ENCODE measurements at places on chromosomes 3 and 15. TPM values are rescaled to one million over a fixed set of nuclear protein-coding genes. Genes with fewer than 3 reads are reported as not detected.

DNA sequence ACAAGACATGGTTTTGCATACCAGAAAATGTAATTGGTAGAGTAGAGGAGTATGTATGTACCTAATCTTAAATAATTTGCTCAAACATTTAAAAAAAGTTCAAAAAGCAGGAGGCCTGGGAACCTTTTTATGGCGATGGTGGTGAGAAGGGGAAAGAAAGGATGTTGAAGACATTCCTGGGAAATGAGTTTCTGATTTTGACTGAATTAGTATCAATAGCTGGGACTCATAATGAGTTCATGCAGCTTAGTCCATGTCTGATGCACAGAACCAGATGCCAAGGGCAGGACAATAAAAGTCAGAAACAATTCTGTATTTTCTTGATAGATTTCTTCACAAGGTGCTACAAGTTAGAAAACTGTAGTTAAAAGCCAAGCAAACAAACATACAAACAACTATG, 395.3 kb downstream of the GAP43 start:
- no peak for DNase-seq

- DNase-seq = no peak
Observed at GRCh38 chr3:34363881-34364280, 565.5 kb downstream of the PDCD6IP start.

DNA sequence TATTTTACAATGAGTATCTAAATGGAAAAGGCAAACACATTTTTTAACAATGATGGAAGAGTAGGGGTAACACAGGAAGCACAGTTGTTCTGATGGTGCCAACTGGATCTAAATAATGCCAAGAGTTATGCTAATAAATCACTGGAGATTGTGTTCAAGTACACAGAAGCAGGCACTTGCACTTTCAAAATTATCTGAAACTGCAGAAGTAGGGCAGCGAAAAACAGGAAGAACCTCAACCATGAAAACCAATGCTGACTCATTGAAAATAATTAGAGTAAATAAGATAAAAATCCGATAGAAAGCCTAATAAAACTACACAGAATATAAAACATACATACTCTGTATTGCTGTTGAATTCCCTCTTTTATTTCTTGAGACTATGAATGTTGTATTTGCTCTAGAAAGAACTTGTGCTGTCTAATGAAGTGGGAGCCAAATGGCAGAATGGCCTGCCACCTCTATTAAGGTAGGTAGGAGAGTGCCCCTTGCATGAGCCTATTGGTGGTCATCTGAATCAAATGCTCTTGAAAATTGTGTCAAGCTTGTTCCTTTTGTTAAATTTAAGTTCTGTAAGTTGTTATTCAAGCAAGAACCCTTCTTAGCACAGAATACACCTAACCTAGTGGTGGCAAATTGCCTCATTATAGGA, 93.7 kb downstream of the ABI3BP start:
- DNase-seq = no peak

DNA sequence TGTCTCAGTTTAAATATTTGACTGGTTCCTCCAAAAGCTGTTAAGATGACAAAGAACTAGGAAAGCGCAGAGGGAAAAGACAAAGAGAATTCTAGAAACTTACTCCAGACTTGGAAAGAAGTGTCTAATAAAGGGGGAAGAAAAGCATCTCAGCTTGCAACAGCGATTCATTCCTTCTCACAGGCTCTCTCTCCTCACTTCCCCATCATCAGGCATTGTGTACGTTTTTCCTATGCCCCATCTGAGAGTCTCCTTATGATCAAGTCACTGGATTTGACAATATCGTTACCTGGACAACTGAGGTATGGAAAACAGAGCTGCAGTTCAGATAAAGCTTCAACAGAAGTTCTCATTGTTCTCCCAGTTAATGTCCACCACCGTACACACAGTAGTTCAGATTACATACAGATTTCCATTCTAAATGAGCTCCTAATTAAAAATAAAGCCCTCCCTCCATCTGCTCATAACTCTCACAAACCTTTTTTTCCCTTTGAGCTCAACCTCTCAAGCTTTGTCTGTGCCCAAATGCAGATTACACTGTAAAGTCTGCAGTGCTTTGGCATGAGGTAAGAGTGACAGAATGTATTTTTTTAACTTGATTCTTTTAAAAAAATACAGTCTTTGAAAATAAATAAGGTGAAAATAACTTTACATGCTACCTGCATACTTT, 254.4 kb upstream of the THBS1 start:
- no peak for DNase-seq

GRCh38 chr3:167958141-167958540, 137.6 kb downstream of the GOLIM4 start:
- no peak for DNase-seq

GRCh38 chr3:46386205-46386604, 15.5 kb downstream of the CCR5 start:
- no peak for DNase-seq

DNA sequence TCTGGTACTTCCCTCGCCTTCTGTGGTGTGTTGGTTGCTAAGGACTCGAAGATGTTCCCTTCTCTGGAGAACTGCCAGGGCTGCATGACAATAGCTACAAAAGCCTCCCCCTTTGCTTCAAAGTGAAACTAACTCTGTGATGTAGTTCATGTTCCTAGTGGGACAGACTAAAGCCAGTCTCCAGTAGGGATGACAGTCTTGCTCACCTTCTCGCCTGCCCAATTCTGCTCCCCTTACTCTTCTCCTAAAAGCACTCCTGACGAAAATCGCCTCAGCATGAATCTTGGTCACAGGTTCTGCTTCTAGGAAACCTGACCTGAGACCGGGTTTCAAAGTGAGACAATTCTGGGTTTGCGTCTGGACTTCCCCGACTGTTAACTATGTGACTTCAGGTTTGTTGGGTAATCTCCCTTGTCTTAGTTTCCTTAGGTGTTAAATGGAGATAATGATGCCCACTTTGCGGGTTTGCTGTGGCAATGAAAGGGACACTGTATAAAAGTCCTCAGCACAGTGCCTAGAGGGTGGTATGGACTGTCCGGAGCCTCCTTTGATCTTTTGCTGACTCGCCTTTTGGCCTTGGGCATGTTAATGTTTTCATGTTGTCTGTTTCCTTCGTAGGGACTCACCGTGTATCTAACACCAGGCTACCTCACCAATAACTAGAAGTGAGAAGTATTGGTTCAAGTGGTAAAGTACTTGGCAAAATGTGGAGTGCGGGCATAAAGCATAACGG, 24.9 kb upstream of the THRB start:
- DNase-seq = no peak

DNA sequence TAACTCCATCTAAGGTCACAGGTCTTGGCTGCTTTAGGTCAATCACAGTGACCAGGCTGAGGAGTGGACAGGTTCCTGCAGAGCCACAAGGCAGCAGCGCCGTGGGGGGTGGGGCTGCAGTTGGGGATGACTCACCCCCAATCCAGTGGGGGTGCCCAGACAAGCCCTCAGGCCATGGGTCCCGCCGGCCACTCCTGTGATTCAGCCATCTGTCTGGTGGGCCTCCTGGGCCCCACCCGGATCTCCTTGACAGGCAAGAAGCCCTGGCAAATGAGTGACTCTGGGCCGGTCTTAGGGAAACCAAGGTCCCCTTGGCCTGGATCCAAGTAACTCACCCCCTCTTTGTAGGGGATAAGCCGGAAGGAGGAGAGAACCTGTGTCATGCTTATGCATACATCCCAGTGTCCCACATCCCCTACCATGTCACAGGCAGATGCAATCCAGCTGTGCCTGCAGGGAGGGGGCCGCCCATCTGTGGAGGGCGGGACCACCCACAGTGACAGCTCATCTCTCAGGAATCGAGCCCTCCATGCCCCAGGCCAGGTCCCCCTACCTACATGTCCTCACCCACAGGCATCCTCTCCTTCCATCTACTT, 495 bp upstream of the COL7A1 start:
- DNase-seq = peak; percentile 78

- DNase-seq = no peak
Observed at GRCh38 chr3:65729555-65729954, 309.2 kb downstream of the MAGI1 start.

GRCh38 chr3:122977746-122978466, 49.7 kb downstream of the SEMA5B start:
- peak; percentile 87 for DNase-seq

DNA sequence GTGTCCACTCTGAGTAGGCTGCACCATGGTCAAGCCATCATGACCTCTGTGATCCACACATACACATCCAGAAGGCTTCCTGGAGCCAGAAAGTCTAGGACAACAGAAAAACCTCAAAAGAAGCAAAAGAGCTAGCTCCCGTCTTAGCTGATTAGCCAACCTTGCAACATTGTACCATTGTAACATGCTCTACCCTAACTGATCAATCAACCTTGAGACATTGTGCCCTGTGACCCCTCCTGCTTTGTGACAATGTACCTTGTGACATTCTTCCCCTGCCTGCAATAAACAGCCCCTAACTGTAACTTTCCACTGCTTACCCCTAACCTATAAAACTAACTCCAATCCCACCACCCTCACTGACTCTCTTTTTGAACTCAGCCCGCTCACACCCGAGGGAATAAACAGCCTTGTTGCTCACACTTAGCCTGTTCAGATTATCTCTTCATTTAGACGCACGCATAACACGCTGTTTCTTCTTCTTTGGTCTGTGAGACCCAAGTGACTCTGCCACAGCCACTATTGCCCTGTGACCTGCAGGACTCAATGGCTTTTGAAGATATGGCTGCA, 1104.6 kb downstream of the OTOL1 start:
- DNase-seq = no peak

GRCh38 chr3:15536856-15537255, 15.3 kb upstream of the COLQ start:
- DNase-seq = no peak

DNA sequence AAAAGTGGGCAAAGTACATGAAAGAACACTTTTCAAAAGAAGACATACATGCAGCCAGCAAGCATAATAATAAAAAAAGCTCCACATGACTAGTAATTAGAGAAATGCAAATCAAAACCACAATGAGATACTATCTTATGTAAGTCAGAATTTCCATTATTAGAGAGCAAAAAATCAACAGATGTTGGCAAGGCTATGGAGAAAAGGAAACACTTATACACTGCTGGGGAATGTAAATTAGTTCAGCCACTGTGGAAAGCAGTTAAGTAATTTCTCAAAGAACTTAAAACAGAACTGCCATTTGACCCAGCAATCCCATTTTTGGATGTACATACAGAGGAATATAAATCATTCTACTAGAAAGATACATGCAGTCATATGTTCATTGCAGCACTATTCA, 360.7 kb downstream of the NSUN3 start:
- no peak for DNase-seq

GRCh38 chr3:175486255-175486654, 627.1 kb downstream of the NAALADL2 start:
- no peak for DNase-seq

GRCh38 chr3:98826126-98826525, 63.0 kb downstream of the ST3GAL6 start:
- DNase-seq = no peak

- no peak for DNase-seq
Observed at GRCh38 chr15:90031231-90031791, 30.2 kb downstream of the ZNF710 start.

GRCh38 chr3:12369598-12369997, 80.7 kb downstream of the PPARG start:
- DNase-seq = no peak

DNA sequence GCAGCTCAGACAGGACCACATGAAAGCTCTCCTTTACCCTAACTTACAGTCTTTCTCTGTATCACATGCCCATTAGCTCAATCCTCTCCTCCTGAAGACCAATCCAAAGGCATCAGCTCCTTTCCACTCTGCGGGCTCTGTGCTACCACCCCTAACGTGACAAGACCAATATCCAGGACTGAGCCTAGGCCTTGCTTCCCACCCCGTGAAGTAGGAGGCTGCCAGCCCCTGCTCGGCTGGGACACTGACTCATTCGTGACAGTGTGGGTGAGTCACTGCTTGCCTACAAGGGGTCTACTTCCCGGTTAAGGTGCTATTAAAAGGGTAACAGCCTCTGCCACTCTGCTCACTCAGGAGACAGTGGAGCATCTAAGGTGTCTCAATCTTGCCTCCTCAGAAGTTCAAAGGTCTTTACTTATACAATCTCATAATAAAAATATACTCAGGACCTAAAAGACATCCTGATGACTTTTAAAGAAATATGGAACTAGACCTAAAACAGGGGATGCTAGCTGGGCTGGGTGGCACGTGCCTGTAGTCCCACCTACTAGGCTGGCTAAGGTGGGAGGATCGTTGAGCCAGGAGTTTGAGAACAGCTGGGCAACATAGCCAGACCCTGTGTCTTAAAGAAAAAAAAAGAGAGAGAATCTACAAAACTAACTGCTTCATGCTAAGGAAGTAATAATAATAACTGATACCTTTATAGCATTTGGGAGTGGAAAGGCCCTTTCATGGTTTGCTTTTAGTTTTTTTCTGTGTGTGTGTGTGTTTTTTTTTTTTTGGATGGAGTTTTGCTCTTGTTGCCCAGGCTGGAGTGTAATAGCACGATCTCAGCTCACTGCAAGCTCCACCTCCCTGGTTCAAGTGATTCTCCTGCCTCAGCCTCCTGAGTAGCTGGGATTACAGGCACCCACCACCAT, 55.0 kb downstream of the TMEM44 start:
- DNase-seq = peak; percentile 93

- no peak for DNase-seq
Observed at GRCh38 chr3:158820521-158820920, 18.7 kb downstream of the MFSD1 start.

DNA sequence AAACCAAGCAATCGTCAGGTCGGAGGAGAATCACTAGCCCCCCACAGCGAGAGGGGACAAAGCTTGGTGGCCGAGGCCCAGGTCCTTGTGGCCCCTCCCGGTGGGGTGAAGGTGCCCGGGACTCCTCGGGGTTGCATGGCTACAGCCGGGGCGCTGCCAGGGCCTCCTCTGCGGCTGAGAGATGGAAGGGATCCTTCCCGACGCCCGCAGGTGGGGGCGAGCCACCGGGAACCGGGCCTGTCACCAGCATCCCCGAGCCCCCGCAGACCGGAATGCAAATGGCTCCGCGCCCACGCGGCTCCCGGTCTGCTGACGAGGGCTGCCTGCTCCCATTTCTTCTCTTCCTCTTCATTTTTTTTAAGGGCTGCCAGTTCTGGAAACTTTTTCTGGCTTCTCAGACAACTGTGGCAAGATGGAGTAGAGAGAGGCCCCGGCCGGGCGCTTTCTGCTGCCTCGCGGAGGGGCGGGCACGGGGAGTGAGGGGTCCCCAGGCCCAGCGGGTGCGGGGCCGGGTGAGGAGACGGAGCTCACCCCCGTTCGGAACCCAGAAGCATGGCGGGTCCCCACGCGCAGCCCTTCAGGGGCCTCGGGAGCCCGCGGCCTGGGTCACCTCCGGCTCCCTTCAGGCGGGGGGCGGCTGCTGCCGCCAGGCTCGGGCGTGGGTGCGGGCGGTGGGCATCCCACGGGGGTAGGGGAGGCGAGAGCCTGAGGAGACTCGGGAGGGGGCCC, 27.5 kb downstream of the MELTF start:
- peak; percentile 56 for DNase-seq

- no peak for DNase-seq
Observed at GRCh38 chr3:149426325-149426724, 48.2 kb upstream of the TM4SF4 start.

GP9 gene
- not detected for polyA plus RNA-seq

PIGZ gene
- 9.0 TPM for polyA plus RNA-seq

QTRT2 gene
- 4.5 TPM for polyA plus RNA-seq

GATM gene
- polyA plus RNA-seq = 74.6 TPM

CCNB2 gene
- polyA plus RNA-seq = not detected

RPSA gene
- 1,232 TPM for polyA plus RNA-seq

JMJD7 gene
- polyA plus RNA-seq = 10.5 TPM

HDGFL3 gene
- 28.0 TPM for polyA plus RNA-seq

HHLA2 gene
- polyA plus RNA-seq = 0.64 TPM

SPINK8 gene
- not detected for polyA plus RNA-seq

ADCY5 gene
- 6.6 TPM for polyA plus RNA-seq

PATL2 gene
- 0.23 TPM for polyA plus RNA-seq

Measured in aorta (tissue), 5 donors.